ENCODE measurements at places on chromosomes 2 and 18.

GRCh38 chr2:154527962-154528361 lies 170.5 kb upstream of the KCNJ3 start:
- DNase-seq, result no peak

DNA sequence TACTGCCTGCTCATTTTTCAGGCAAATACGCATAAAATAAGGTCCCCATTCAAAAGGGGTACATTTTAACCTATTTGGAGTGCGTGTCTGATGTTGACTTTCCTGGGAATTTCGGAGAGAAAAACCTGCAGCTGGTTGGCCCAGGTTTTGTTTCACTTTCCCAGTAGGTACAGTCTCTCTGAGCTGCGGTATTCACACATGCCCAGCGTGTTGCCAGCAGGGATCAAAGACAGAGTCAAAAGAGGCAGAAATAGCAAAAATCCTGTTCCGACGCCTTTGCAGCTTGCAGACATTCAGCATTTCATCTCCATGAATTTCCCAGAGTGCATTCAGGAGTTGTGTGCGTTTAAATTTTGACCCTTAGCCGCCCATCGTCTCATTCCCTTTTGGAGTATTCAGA lies 855.4 kb upstream of the CELF4 start:
- DNase-seq, result no peak

GRCh38 chr18:2572892-2573291 lies 1.5 kb downstream of the NDC80 start:
- DNase-seq, result no peak

DNA sequence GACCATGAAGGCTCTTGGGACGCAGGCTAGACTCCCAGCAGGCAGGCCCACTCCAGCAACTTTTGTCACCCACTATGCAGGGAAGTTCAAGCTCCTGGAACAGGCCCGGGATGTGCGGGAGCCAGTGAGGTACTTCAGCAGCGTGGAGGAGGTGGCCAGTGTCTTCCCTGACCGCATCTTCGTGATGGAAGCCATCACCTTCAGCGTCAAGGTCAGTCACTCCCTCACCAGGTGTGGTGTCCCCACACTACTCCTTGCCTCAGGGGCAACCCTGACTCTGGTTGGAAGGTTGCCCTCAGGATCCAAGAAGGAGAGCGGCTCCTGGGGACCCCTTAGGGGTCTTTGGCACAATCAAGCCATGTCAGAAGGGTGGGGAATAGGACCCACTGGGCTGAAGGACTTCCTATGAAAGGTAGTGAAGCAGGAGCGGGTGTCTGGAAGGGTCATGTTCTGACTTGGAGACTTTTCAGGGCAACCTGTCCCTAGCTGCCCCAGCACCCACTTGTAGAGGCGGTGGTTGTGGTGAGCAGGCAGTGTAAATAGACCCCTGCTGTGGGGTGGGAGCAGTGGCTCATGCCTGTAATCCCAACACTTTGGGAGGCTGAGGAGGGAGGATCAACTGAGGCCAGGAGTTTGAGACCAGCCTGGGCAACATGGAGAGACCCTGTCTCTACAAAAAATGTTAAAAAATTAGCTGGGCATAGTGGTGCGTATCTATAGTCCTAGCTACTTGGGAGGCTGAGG lies 10.2 kb downstream of the GAREM2 start:
- no peak for DNase-seq

- no peak for DNase-seq
Measured at GRCh38 chr2:101706819-101707177, 9.3 kb downstream of the MAP4K4 start.

DNA sequence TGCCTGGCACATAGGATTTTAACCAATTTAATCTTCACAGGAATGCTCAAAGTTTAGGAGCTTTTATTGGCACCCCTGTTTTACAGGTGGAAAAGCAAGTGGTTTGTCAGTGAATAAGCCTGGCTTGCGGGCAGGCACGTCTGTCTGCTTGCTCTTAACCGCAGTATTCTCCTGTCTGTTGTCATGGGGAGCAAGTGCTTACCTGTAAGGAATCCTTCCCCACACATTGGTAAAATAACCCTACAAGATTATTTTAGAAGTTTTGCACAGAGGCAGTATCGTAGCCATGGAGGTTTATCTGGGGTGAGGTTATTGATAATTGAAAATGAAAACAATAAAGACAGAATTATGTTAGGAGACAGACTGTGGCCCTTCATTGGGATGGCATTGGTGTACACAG lies 174.9 kb downstream of the AGAP1 start:
- no peak for DNase-seq

DNA sequence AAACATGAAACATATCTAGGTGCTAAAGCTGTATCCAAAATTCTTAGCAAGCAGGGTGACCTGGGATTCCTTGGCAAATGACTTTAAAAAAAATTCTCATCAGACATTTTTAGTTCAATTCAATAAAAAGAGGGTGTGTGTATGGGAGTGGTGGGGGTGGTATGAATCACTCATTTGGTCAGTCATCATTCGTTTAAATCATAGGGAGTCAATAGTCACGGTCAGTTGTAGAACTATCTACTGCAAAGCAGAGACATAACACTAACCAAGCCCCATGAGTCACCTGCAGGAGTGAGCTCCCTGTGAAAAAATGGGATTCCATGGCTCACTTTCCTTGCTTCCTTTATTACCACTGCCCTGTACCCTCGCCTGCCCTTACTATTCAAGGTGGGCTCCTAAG lies 380.6 kb upstream of the TCF4 start:
- no peak for DNase-seq

GRCh38 chr2:205967391-205968075 lies 118.4 kb downstream of the INO80D start:
- DNase-seq, result no peak

- no peak for DNase-seq
Measured at GRCh38 chr2:25521665-25522387, 151.6 kb downstream of the DTNB start.

- DNase-seq, result no peak
Measured at GRCh38 chr2:133777574-133777960, 209.3 kb upstream of the NCKAP5 start.

DNA sequence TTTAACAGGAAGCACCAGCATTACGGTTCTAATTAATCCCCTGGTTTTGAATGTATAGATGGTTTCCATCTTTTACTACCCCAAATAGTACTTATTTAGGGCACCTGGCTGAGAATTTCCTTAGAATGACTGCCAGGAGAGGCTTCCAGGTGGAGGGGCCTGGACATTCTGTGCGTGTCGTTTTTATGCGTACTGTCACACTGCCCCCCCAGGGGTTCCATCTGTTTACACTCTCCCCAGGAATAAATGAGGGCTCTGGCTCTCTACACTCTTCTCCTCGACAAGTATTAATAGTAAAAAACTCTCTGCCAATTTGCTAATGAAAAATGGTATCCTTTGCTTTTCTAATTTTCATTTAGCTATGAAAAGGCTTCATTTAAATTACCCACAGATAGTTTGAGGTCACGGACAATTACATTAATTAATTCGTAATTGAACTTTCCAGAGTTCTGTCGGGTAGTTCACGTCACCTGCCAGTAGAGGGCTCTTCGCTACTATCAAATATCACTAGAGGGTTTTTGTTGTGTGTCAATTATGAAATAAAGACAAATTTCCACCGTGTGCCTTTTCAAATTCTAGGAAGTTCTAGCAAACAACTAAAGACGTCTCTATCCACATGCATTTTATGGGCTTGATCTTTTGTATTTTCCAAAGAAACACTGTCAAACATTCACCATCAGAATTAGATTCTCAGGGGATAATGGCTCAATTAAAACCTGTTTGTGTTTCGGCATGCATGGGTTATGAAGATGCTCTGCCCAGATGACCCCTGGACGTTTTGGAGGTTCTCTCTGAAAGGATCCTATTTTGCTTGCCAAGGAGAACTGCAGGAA lies 88.8 kb upstream of the ASB18 start:
- no peak for DNase-seq

- DNase-seq, result no peak
Measured at GRCh38 chr2:239252801-239253200, 148.0 kb downstream of the HDAC4 start.

DNA sequence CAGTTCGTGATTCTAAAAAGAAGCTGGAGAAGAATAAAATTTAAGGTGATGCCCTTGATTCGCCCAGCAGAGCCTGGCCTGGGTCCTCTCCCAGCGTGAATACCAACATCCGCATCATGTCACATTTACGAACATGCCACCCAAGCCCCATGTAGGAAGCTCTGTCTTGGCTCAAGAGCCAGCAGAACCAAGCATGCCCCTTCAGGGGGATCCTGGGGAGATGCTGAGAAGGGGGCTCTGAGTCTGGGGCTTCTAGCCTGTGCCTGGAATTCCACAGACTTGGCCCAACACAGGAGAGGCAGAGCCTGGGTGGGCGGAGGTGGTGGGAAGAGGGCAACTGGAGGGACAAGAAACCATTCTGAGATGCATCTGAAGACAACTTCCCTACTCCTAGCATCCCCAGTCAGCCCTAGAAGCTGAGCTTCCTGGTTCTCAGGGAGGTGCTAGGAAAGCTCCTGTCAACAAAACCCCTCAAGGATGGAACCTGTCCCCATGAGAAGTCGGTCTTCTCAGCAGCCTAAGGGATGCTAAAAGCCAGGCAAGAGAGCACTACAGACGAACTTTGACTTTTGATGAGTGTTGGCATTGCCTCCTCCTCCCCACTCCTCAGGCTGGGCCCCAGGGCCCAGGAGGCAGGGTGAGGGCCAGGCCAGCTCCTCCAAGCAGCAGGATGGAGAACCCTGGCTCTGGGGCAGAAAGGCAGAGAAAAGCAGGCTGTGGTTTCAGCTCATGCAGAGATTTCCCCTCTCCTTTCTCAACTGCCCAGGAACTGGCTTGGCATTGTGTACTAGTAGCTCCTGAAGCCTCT lies 57.9 kb downstream of the POLR1A start:
- no peak for DNase-seq

GRCh38 chr2:88933091-88933490 lies 241.6 kb downstream of the RPIA start:
- DNase-seq, result no peak

GRCh38 chr2:43877782-43878464 lies 39.2 kb downstream of the ABCG8 start:
- DNase-seq, result no peak

Measured in esophagus squamous epithelium (tissue), 5 donors.